ENCODE measurements at places on chromosomes 5 and 9.

GRCh38 chr5:67129768-67130167, 66.8 kb downstream of the CD180 start:
- DNase-seq = no peak

GRCh38 chr5:80686757-80687156, 32.0 kb upstream of the DHFR start:
- peak; percentile 21 for DNase-seq

- DNase-seq = peak; percentile 62
Observed at GRCh38 chr5:159854916-159855315, 61.4 kb upstream of the ADRA1B start.

GRCh38 chr5:75058986-75059535, 6.7 kb upstream of the GCNT4 start:
- DNase-seq = no peak

GRCh38 chr5:99900302-99900852, 634.8 kb upstream of the FAM174A start:
- peak; percentile 91 for DNase-seq

DNA sequence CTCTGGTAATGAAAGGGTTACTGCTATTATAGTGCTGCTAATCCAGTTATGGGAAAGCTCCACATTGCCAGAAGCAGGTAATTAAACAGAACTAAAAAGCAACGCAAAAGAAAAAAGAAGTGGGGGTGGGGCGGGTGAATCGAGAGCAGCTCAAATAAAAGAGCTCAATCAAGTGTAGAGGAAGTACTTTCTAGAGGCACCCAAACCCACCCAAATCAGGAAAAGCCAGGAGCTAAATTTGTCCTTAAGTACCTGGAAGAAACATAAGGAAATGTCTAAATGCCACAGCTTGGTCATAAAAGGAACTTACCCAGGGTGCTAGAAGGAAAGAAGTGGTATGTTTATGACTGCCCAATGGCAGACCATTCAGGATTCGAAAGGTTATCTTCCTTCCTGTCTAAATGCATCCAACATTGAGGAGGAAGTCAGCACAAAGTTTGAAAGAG, 2.4 kb upstream of the RNF145 start:
- no peak for DNase-seq

Measured in A172 (cell line).